ENCODE measurements at places on chromosomes 11 and 22.

GRCh38 chr11:12901874-12902481 is 107.1 kb upstream of the RASSF10 start:
- no peak for DNase-seq

- DNase-seq, result no peak
Measured at GRCh38 chr11:8097926-8098325, 16.9 kb downstream of the TUB start.

- DNase-seq, result no peak
Measured at GRCh38 chr11:124039557-124039956, 1.6 kb downstream of the OR10G7 start.

DNA sequence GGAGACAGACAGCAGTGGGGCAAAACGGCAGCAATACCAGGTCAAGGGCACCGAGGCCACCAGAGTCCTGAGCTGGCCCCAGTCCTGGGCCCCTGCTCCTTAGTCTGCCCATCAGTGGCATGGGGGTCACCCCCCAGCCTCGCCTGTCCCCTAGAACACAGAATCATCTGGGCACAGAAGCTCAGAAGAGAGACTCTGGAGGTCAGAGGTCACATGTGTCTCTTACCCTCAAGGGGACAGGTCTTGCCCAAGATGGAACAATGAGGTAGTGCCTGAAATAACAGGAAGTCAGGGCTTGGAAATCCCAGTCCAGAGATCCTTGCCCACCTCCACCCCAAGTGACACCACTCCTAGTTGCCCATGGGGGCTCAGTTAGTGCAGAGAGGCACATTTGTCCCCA is 20.6 kb downstream of the PDE2A start:
- no peak for DNase-seq

GRCh38 chr11:16448123-16448717 is 91.9 kb upstream of the SOX6 start:
- DNase-seq, result no peak

- no peak for DNase-seq
Measured at GRCh38 chr11:5088556-5088955, 19.2 kb downstream of the OR52E1 start.

GRCh38 chr11:63918507-63919191 is 1.7 kb upstream of the RCOR2 start:
- DNase-seq, result no peak

- DNase-seq, result no peak
Measured at GRCh38 chr11:64581057-64581523, 9.9 kb upstream of the SLC22A12 start.

GRCh38 chr11:113286509-113287497 is 27.6 kb upstream of the TTC12 start:
- DNase-seq, result no peak

GRCh38 chr11:92046103-92046502 is 178.5 kb upstream of the FAT3 start:
- no peak for DNase-seq

GRCh38 chr11:48129697-48130395 is 86.8 kb upstream of the OR4B1 start:
- DNase-seq, result no peak

DNA sequence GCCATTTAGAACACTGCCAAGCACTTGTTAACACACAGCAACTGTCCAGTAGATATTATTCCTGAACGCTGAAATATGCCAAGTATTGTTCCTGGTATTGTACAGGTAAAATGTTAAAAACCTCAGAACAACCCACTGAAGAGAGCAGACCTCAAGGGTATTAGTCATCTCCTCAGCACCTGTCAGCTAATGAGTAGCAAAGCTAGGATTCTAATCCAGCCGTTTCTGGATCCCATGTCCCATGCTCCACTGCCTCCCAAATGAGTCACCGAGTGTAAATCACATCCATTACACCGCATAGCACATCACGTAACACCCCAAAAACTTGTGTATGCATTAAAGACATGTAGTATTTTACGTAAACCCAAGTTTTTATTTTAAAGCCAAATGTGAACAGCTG is 705.4 kb upstream of the TENM4 start:
- DNase-seq, result no peak

DNA sequence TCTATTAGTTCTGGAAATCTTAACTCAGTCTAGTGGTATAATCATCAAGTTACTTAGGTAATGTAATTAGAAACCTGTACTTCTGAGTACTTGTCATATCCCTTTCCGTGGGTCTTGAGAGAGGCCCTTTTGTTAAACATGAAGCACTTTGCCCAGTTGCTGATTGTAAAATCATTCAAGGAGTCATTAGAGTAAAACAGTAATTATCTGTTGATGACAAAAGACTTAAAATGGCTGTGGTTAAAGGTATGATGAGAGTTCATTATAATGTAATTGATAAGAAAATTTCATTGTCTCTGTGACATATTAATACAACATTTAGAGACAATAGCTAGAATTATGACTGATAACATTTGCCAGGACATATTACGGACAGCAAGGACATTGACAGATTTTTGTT is 34.3 kb downstream of the PRR5L start:
- no peak for DNase-seq

- DNase-seq, result no peak
Measured at GRCh38 chr11:119741369-119742262, 12.6 kb upstream of the NECTIN1 start.

GRCh38 chr11:105092256-105093239 is 47.0 kb downstream of the CARD18 start:
- DNase-seq, result no peak

DNA sequence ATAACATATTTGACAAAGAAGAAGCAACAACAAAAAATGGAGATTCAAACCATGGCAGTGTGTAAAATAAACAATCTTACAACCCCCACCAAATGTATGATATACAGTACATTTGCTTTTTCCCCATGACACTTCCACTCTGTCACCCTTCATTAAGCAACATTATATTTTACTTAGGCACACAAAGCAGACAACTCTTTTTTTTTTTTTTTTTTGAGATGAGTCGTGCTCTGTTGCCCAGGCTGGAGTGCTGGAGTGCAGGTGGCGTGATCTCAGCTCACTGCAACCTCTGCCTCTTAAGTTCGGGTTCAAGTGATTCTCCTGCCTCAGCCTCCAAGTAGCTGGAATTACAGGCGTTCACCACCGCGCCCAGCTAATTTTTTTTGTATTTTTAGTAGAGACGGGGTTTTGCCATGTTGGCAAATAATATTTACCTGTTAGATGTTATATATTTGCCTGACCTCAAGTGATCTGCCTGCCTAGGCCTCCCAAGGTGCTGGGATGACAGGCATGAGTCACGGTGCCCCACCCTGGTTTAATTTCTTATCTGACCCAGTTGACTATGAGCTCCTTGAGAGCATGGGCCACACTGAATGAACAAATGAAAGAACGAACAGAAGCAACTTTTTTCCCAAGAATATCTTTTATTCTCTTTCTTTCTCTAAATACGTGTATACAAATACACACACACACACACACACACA is 5.5 kb upstream of the PCF11 start:
- DNase-seq, result no peak

DNA sequence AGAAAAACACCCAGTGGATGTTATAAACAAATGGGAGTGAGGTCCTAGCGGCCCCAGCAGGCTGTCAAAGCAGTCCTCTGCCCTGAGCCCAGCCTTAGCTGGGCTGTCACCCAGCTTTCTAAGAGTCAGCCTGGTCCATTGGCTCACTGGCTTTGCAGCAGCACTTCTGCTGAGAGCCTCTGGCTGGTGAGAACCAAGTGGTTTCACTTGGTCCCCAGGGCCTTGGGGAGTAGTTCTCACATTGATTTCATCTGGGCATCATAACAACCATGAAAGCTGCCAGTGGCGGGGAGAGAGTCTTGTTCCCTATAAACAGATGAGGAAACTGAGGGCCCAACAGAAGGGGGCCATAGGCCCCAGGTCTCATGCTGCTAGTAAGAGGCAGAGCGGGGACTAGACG is 11.4 kb downstream of the SEC14L6 start:
- no peak for DNase-seq

GRCh38 chr11:21229224-21229623 is 559.8 kb downstream of the NELL1 start:
- no peak for DNase-seq

- no peak for DNase-seq
Measured at GRCh38 chr11:117443266-117444186, 115.9 kb downstream of the CEP164 start.

DNA sequence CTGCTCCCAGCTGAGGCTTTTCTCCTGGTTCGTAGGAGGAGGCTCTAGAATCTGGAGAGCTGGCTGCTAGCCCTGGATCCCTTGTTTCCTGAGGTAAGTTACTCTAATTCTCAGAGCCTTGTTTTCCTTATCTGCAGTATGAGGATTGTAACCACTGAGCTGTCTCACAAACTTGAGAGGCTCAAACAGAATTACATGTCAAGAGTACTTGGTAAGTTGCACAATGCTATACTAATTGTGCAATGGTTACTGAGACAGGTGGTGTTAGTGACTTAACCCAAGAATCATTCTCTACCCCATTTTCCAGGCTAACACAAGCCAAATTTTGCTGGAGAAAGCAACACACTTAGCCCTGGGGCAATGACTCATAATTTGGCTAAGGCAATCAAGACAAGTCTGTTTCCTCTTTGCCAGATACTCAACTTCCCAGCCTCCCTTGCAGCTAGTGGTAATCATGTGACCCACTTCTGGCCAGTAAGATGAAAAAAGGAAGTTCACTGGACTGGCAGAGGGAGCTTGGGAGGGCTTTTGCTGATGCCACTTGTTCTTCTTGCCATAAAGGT is 348.0 kb downstream of the TENM4 start:
- no peak for DNase-seq

DNA sequence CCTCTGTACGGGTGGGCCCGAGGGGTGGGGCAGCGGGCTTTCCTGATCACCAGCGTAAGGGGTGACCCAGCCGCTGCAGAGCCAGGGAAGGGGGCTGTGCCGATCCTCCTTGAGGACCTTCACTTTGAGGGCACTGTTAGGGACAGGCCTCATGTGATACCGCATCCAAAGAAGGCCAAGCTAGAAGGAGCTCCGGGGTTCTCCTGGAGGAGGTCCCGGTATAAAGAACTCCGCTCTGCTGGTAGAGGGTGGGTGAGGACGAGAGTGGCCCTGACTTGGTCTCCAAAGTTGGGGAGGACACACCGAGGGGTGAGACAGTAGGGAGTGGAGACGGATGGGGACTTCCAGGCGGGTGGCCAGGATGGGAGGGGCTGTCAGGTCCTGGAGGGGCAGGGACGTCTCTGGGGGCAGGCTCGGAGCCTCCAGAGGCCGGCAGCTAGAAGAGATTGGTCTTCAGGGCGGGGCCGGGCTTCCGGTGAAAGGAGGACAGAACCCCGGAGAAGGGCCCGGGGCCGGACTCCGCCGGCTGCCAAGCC is 4.6 kb downstream of the PHOX2A start:
- DNase-seq, result no peak

DNA sequence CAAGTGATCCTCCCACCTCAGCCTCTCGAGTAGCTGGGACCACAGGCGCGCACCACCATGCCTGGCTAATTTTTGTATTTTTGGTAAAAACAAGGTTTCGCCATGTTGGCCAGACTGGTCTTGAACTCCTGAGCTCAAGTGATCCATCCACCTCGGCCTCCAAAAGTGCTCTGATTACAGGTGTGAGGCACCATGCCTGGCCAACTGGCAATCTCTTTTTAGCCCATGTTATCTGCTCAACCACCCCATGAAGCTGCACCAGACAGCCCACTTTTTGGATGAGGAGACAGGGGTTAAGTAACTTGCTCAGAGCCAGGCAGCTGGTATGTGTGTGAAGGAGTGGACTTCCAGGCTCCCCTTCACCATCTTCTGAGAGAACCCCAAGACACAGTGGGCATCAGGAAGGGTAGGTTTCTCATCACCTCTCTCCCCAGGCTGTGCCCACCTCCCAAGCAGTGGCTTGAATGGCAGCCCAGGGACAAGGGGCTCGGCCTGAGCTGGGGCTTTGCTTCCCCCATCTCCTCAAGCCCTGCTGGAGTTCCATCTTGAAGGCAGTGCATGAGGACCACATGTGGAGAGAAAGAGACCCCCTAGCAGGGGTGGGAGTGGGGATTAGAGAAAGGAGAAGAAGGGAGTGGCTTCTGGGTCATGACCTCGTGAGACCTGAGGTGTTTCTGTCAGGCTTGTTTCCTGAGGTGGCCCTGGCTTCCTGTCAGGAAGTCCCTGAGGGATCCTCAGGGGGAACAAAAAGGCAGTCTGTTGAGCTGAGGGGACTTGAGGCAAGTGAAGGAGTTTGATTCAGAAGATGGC is 87.5 kb upstream of the PARVA start:
- DNase-seq, result no peak

GRCh38 chr22:22558071-22558971 is 744 bp downstream of the PRAME start:
- no peak for DNase-seq
